ENCODE measurements at places on chromosomes 13 and 19.

DNA sequence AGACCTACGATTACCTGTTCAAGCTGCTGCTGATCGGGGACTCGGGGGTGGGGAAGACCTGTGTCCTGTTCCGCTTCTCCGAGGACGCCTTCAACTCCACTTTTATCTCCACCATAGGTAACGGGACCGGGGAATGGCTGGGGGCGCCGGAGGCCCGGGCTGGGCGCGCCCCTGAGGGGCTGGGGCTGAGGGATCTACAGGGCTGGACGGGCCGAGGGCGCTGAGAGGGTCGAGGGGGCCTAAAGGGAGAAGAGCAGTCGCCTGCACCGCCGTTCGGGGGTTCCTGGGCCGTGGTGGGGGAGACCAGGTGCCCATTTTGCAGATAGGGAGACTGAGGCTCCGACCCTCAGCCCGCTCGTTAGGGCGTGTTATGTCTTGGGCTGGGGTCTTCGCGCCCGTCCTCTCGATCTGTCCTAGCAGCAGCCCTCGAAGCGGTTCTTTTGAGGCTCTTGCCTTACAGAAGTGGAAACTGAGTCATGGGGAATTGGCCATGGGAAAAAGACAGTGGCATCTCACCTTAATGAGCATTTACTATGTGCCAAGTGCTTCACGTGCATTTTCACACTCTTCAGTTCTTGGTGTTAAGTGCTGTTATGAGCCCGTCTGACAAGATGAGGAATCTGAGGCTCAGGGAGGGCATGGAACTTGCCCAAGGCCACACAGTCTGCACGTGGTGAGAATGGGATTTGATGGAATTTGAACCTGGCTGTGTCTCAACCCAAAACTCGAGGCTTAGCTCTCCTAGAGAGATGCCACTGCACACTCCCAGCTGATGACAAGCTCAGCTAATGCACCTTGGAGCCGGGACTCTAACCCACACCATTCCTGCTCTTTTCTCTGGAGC, 442 bp downstream of the RAB8A start:
- no peak for DNase-seq

DNA sequence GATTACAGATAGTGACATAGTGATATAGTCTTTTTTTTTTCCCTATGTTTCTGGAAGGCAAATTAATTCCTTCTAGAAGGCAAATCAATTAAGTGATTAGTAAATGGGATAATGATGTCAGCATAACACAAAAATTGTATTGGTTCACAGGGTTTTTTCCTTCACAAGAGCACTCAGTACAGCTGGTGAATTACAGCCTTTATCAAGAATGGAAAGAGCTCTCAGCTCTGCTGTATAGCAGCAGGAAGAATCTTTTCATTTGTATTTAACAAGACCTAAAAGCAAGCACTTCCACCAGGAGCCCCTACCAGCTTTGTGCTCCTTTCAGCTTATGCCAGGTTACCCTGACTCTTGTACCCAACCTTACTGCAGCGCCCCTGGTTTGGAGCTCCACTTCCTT, 90.8 kb downstream of the SERP2 start:
- no peak for DNase-seq

GRCh38 chr19:48271531-48272151, 1.8 kb downstream of the ZNF114 start:
- peak; percentile 64 for DNase-seq

DNA sequence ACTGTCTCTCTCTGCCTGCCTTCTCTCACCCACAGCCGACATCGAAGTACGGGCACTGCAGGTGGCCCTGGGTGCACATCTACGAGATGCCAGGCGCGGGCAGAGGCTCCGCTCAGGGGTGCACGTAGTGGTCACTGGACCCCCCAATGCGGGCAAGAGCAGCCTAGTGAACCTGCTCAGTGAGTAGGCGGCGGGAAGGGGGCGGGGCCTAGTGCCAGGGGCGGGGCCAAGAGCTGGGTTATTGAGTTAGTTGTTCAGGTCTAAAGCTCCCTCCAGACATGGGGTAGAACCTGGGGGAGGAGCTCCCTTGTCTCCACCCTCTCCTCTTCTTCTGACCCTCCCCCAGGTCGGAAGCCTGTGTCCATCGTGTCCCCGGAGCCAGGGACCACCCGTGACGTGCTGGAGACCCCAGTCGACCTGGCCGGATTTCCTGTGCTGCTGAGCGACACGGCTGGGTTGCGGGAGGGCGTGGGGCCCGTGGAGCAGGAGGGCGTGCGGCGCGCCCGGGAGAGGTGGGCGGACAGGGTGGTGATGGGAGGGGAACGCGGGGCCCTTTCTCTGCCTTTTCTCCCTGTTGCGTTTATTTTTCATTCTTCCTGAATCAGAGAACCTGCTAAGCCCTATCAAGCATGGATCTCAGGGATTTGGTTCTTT, 1.9 kb downstream of the GTPBP3 start:
- DNase-seq, result no peak

DNA sequence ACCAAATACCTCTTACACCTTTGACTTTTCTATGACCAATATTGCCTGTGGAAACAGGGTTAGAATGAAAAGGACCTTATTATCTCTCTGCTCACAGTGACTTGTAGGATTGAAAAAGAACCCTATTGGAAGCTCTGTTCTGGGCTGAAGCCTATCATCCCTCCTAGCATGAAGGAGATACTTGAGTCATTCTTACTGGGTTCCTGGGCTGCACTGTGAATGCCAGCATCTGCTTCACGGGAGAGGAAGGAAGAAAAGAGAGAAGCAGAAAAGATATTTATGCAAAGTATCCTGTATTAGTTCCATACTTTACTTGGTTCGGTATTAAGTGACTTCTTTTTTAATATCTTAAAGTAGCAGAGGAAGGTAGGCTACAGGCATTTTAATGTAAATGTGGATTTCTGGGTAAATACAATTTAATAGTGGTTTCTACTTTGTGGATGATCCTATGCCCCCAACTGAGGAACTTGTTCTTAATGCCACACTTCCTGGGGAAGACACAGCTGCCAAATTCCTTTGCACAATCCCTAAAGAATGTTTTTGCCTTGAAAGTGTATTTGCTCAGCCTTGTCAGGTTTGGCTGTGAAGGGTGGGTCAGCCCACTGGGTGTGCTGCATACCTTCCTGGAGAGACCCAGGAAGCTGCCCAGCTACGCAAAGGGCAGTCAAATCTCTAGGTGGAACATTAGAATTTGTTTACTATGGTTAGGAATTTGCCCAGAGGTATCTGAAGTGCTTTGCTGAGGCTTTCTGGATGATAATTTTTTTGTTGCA, 13.7 kb upstream of the SCEL start:
- no peak for DNase-seq

DNA sequence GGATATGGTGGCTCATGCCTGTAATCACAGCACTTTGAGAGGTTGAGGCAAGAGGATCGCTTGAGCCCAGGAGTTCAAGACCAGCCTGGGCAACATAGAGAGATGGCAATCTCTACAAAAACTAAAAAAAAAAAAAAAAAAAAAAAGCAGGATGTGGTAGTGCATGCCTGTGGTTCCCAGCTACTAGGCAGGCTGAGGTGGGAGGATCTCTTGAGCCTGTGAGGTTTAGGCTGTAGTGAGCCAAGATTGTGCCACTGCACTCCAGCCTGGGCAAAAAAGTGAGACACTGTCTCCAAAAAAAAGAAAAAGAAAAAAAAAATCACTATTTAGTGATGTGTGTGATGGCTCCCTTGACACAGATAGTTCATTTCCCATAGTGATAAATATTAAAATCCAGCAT, 365.0 kb upstream of the NBEA start:
- no peak for DNase-seq

- DNase-seq, result no peak
Measured at GRCh38 chr13:107867701-107868661, 347.4 kb downstream of the LIG4 start.

DNA sequence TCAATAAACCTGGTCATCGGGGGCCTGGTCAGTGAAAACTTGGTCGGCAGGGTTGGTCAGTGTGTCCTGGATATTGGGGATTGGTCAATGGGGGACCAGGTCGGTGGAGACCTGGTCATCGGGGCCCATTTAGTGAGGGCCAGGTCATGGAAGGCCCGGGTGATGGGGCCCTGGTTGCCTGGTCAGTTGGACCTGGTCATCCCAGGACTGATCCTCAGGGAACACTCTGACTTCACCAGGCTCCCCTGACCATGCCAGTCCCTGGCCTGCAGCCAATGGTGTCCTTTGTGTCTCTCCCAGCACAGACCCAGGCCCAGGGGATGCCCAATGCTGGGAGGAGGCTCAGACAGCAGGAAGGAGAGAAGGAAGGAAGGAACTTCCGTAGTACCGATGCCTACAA, 42.1 kb upstream of the TPM4 start:
- no peak for DNase-seq

DNA sequence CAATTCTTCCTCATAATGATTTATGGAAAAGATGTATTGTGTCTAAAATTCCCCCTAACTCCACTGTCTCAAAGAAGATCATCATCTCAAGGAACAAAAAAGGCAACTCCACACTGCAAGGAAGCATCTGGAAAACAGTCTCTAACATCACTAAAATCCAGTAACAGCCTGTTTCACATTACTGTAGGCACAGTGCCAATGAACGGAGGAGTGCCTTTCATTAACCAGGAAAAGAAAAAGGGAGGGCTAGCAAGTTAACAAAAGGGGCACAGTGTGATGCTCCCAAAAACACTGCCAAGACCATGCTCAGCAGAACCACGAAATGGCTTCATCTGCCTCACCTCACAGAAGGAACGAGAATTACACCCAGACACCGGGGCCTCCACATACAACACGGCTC, 8.5 kb downstream of the TMTC4 start:
- peak; percentile 39 for DNase-seq

GRCh38 chr19:43699506-43700394, 16.1 kb upstream of the IRGC start:
- DNase-seq, result no peak

DNA sequence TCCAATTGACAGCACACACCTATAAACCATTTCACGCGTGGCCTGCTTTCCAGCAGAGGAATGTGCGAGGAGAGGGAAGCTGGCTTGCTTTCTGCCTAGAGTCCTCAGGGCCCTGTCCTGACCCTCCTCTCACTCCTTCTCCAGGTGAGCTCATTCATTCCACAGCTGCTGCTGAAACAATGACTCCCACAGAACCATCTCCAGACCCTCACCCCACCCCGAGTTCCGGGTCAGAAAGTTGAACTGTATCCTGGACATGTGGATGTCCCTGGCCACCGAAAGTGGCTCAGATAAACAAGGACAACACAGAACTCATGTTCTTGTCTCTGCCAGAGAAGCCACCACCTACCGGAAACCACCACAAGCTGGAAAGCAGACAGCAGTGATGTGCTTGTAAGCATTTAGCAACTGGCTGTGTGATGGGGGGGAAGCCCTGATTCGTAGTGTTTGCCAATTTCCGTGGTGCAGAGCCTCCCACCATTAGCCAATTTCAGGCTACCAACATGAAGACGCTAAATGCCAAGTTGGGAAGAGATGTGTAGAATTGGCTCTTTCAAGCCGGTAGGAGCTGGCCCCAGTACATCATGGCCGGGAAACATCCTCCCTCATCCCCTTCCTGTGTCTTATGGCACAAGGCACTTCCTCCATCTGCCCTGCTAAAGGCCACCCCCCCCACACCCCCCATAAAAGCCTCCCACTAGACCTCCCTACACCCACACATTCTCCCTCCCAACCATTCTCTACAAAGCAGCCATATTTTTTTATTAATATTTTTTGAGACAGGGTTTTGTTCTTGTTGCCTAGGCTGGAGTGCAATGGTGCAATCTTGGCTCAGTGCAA, 5.0 kb downstream of the SYCE2 start:
- peak; percentile 35 for DNase-seq

DNA sequence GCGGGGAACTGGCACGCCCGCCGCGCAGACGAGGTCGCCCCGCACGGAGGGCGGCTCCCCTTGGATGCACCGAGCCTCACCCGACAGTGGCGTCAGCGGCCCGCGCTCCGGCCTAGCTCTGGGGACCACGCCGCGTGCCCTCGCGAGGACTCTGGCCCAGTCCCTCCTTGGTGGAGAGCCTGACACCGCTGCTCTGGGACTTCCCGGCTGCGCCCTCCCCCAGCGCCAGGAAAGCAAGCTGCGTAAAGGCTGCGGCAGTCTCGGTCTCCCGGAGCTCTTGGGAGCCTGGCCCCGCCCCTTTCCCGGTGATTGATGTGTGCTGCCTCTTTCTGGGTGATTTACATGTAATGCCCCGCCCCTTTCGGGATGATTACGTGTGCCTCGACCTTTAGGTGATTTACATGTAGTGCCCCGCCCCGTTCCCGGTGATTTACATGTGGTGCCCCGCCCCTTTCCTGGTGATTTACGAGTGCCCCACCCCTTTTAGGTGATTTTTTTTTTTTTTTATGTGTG, at the start of gene LENG9:
LENG9 (minus strand) TSS at position 248 of the 513 bp plus-strand sequence. CDS start 252 bp downstream, outside the sequence.
- peak; percentile 98 for DNase-seq

GRCh38 chr19:6020166-6020882, 42.4 kb upstream of the RANBP3 start:
- DNase-seq, result no peak

DNA sequence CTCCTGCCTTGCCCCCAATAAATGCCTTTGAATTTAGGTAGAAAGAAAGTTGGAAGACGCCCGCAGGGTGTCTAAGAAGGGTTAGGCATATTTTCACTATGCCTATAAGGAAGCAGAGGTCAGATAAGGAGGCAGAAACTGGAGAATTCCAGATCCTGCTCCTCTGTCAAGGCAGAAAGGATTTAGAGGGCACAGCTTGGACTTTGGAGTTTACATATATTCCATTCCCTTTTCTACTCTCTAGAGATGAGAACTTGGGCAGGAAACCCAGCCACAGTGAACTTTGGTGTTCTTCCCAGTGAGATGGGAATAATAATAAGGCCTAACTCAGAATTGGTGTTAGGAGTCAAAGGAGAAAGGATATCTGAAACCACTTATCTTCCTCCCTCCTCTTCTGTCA, 37.4 kb downstream of the CCNE1 start:
- DNase-seq, result no peak

DNA sequence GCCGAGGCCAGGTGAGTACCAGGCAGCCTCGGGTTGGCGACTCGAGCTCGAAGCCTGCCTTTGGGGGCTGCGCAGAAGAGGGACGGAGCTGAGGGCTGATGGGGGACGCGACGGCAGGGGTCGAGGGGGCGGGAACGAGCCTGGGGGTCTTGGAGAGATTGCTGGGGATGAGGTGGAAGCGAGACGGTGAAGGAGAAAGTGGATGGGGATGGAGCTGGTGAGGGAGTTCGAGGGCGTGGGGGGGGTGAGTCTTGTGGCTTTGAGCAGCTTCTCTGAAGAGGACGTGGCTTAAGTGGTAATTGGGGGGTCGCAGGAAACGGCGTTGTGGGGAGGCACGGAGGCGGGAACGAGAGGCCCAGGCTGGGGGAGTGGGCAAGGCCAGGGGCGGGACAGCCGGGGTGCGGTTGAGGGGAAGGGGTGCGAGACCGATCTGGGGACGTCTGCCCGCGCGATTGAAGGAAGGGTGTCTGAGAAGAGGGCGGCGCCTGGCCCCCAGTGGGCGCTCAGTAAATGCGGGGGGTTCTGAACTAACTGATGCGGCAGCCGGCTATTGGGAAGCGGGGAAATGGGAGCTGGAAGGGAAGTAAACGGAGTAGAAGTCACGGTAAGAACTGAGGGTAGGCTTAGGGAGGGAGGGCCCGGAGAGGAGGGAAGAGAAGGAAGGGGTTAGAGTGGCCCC, 426 bp downstream of the MYO9B start:
- no peak for DNase-seq

- no peak for DNase-seq
Measured at GRCh38 chr13:60700994-60701393, 304.0 kb downstream of the TDRD3 start.

GRCh38 chr13:80359778-80360452, 19.0 kb upstream of the SPRY2 start:
- DNase-seq, result no peak

- peak; percentile 28 for DNase-seq
Measured at GRCh38 chr19:55643003-55643886, at the start of gene ZNF581. Gene ZNF581 (plus strand): TSS chr19:55643649. CDS start chr19:55644572, 923 bp downstream.
